ENCODE measurements at places on chromosomes 5 and 9. TPM values are rescaled to one million over a fixed set of nuclear protein-coding genes. Genes with fewer than 3 reads are reported as not detected.

DNA sequence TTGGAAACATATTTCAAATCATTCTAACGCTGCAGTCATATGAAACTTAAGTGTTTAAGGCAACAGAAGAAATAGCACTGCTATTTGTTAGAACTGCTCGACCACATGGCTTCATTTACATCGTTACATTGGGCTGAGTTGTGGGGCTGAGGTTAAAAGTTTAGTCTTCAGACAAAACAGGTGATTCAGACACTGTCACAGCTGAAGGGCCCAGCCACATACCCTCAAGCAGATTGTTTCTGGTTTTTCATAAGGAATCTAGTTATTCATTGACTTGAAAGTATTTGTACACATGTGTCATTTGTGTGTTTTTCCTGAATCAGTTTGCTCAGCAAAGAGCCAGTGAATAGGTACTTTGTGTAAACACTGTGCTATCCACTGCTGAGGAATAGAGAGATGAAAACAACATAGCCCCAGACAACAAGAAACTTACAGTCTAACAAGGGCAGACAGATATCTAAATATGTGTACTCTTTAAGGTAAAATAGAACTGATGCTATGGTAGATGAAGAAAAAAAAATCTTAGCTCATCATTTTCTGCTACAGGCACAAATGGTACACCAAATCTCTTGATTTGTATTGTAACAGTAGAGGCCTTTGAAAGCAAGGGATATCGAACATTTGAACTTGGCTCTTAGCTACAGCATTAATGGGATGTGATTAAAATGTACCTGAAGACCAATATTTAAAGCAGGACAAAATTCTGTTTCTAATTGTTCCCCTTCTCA lies 357.6 kb upstream of the RPS23 start:
- peak; percentile 93 for DNase-seq

- no peak for DNase-seq
Measured at GRCh38 chr5:95331358-95331757, 46.5 kb upstream of the MCTP1 start.

DNA sequence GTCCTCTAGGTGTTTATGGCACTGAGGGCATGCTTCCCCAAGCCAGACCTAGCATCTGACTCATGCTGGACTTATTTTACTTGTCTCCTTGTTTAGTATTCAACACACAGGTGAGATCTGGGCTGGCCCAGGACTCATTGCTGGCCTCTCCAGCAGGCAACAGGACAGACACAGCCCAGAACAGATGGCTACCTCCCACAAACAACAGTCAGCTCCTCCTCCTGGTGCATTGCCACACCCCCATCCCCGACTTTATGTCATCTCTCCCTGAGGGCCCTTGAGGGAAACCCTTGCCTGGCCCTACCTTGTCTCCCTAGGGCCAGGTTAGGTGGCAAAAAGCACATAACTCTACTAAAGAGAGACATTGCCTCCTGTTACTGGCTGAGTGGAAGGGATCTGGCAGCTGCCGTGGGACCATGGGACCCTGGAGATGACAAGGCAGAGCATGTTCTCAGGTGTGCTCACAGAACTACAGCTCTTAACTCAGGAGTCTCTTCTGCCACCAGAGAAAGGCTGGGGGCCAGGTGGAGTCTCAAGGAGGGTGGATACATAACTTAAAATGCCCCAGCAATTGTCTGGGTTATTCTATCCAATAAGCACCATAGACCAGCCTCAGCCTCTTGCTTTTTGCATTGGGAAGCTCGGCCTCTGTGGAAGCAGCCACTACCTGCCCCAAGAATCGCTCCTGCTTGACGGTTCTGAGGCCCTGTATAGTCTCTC lies 2.3 kb downstream of the ACSL6 start:
- peak; percentile 84 for DNase-seq

- no peak for DNase-seq
Measured at GRCh38 chr5:57320582-57320981, 146.7 kb downstream of the GPBP1 start.

- no peak for DNase-seq
Measured at GRCh38 chr5:36270876-36271575, 29.3 kb upstream of the NADK2 start.

GRCh38 chr5:150616506-150616905 lies 24.0 kb upstream of the SYNPO start:
- no peak for DNase-seq

The CAVIN4 gene
- 0.10 TPM for polyA plus RNA-seq

The CAMK4 gene
- polyA plus RNA-seq, result 3.6 TPM

The IRF1 gene
- polyA plus RNA-seq, result 9.0 TPM

The ABLIM3 gene
- 21.6 TPM for polyA plus RNA-seq

The FRRS1L gene
- polyA plus RNA-seq, result 0.02 TPM
